Activated CD4-positive, alpha-beta memory T cell treated with anti-CD3 and anti-CD28 coated beads, Interleukin-2, amount 10 ng/mL, durations not matched to agents 7 days and 5 days (primary cell): ENCODE measurements at places on chromosomes 13 and 19. TPM values are rescaled to one million over a fixed set of nuclear protein-coding genes. Genes with fewer than 3 reads are reported as not detected.
A peak's percentile ranks its signal among the peaks of the same experiment; 100 is the strongest.

Gene LILRB5
- not detected for total RNA-seq

Gene OR7C1
- total RNA-seq, result not detected

Gene ERICH4
- not detected for total RNA-seq

Gene IRGC
- not detected for total RNA-seq

Gene PSG5
- total RNA-seq, result not detected

Gene GRIK5
- 0.68 TPM for total RNA-seq

Gene KLK12
- not detected for total RNA-seq

- DNase-seq, result no peak
- no peak overlapping the region for H3K27ac ChIP-seq
- H3K27me3 ChIP-seq, result no peaks in the 10 kb centered on the region
- no peak overlapping the region for H3K4me3 ChIP-seq
- H3K36me3 ChIP-seq, result peaks cover 35% of the 10 kb centered on the region
Observed at GRCh38 chr19:10828981-10829821, 6.8 kb downstream of the TMED1 start.

DNA sequence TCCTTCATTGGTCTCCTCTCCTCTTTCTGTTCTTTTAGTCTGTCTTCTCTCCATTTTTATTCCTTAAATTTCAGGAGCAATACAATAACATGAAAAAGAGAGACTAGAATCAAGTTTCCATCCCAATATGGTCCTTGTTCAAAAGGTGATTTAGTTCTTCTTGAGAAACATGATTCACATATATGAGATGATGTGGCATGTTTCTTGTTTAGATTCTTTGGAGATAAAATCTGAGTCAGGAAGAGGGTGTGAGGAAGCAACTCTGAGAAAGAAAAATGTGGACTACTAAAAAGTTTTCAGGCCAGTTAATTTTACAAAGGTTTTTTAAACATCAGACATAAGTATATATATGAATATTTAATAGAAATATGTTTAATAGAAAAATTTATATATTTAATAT lies 231.4 kb downstream of the OXGR1 start:
- H3K4me3 ChIP-seq, result no peak overlapping the region
- no peak overlapping the region for H3K27ac ChIP-seq
- H3K36me3 ChIP-seq, result no peaks in the 10 kb centered on the region
- no peaks in the 10 kb centered on the region for H3K4me1 ChIP-seq
- no peaks in the 10 kb centered on the region for H3K27me3 ChIP-seq

GRCh38 chr19:5282901-5283300 lies 57.7 kb downstream of the PTPRS start:
- no peak for DNase-seq
- H3K4me1 ChIP-seq, result no peaks in the 10 kb centered on the region
- no peak overlapping the region for H3K27ac ChIP-seq
- H3K36me3 ChIP-seq, result no peaks in the 10 kb centered on the region

GRCh38 chr13:99258946-99259345 lies 767 bp upstream of the GPR18 start:
- peak overlapping the region; percentile 78 for H3K4me3 ChIP-seq
- H3K4me1 ChIP-seq, result peaks cover 60% of the 10 kb centered on the region

GRCh38 chr19:34482380-34483250 lies 1.1 kb downstream of the WTIP start:
- peaks cover 3% of the 10 kb centered on the region for H3K36me3 ChIP-seq

- no peak overlapping the region for H3K27ac ChIP-seq
- DNase-seq, result no peak
- no peak overlapping the region for H3K4me3 ChIP-seq
- peaks cover 12% of the 10 kb centered on the region for H3K36me3 ChIP-seq
- no peaks in the 10 kb centered on the region for H3K27me3 ChIP-seq
- peaks cover 60% of the 10 kb centered on the region for H3K4me1 ChIP-seq
Observed at GRCh38 chr19:16446108-16446723, 25.6 kb downstream of the EPS15L1 start.

GRCh38 chr19:2325281-2326046 lies 2.9 kb downstream of the LSM7 start:
- no peak for DNase-seq
- H3K27me3 ChIP-seq, result no peaks in the 10 kb centered on the region
- H3K4me3 ChIP-seq, result no peak overlapping the region
- H3K4me1 ChIP-seq, result peaks cover 46% of the 10 kb centered on the region

GRCh38 chr13:106287351-106287750 lies 248.1 kb downstream of the EFNB2 start:
- no peak for DNase-seq
- H3K4me3 ChIP-seq, result no peak overlapping the region
- no peaks in the 10 kb centered on the region for H3K4me1 ChIP-seq
- no peak overlapping the region for H3K27ac ChIP-seq
- no peaks in the 10 kb centered on the region for H3K27me3 ChIP-seq

- peak overlapping the region; percentile 94 for H3K27ac ChIP-seq
- no peaks in the 10 kb centered on the region for H3K27me3 ChIP-seq
- H3K4me1 ChIP-seq, result peaks cover 92% of the 10 kb centered on the region
- DNase-seq, result peak; percentile 92
- peak overlapping the region; percentile 63 for H3K4me3 ChIP-seq
Observed at GRCh38 chr13:24264976-24265375, 44.4 kb upstream of the C1QTNF9 start.

GRCh38 chr13:51019026-51019425 lies 92.0 kb downstream of the C13orf42 start:
- DNase-seq, result no peak
- no peak overlapping the region for H3K27ac ChIP-seq
- peaks cover 18% of the 10 kb centered on the region for H3K27me3 ChIP-seq
- H3K4me3 ChIP-seq, result no peak overlapping the region
- H3K4me1 ChIP-seq, result no peaks in the 10 kb centered on the region

GRCh38 chr19:38115271-38115802 lies 108.7 kb downstream of the DPF1 start:
- no peaks in the 10 kb centered on the region for H3K27me3 ChIP-seq
- peaks cover 11% of the 10 kb centered on the region for H3K4me1 ChIP-seq
- no peak overlapping the region for H3K27ac ChIP-seq
- H3K36me3 ChIP-seq, result peaks cover 21% of the 10 kb centered on the region
- DNase-seq, result no peak
- H3K4me3 ChIP-seq, result no peak overlapping the region

- H3K27me3 ChIP-seq, result no peaks in the 10 kb centered on the region
- H3K4me3 ChIP-seq, result peak overlapping the region; percentile 47
- H3K4me1 ChIP-seq, result peaks cover 92% of the 10 kb centered on the region
- DNase-seq, result no peak
Observed at GRCh38 chr13:46168341-46168740, 13.6 kb downstream of the LCP1 start.

DNA sequence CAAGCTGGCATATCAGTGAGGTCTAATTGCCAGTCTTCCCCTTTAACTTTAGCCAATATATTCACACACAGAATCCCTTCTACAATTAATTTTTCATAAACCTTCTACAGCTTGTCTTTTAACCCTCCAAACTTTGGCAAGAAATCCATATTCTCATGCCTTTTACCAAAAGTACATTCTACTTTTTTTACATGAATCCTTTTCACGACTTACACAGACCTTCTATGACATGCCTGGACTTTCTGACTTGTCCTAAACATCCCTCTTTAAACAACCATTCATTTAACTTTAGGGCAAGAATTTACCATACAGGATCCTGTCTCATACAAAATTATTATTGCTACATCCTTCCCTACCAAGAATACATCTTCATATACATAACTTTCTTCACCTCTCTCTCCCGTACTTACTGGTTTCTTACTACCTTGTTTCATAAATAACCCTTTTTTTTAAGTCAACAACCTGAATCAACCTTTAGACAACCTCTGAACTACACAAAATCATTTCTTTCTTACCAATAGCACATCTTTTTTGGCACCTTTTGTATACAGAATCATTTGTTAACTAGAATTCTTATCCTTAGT lies 23.5 kb downstream of the ZNF544 start:
- H3K4me1 ChIP-seq, result no peaks in the 10 kb centered on the region
- H3K27ac ChIP-seq, result no peak overlapping the region
- peaks cover 99% of the 10 kb centered on the region for H3K36me3 ChIP-seq
- no peak for DNase-seq
- H3K4me3 ChIP-seq, result no peak overlapping the region
